ENCODE measurements at places on chromosomes 12 and 14. TPM values are rescaled to one million over a fixed set of nuclear protein-coding genes. Genes with fewer than 3 reads are reported as not detected.
A peak's percentile ranks its signal among the peaks of the same experiment; 100 is the strongest.

LALBA gene
- total RNA-seq = not detected

DNA sequence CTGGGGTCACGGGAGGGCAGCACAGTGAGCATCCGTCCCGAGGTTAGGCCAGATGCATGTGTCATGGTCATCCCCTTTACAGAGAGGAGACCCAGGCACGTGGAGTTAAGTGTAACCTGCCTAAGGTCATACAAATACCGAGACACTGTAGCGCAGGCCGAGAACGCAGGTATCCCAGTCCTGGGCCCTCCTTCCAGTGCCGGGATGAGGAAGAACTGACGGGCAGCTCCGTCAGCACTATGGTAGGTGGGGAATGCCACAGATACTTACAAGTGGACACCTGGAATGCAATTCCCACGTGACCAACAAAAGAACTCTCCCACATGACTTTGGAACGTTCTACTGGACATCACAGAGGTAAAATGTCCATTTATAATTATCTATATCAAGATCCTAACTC is 8.7 kb upstream of the TMEM229B start:
- H3K27ac ChIP-seq = no peak overlapping the region
- H3K4me3 ChIP-seq = no peak overlapping the region
- no peaks in the 10 kb centered on the region for H3K4me1 ChIP-seq
- no peaks in the 10 kb centered on the region for H3K36me3 ChIP-seq
- no peaks in the 10 kb centered on the region for H3K27me3 ChIP-seq

PLEKHD1 gene
- 0.08 TPM for total RNA-seq

DNA sequence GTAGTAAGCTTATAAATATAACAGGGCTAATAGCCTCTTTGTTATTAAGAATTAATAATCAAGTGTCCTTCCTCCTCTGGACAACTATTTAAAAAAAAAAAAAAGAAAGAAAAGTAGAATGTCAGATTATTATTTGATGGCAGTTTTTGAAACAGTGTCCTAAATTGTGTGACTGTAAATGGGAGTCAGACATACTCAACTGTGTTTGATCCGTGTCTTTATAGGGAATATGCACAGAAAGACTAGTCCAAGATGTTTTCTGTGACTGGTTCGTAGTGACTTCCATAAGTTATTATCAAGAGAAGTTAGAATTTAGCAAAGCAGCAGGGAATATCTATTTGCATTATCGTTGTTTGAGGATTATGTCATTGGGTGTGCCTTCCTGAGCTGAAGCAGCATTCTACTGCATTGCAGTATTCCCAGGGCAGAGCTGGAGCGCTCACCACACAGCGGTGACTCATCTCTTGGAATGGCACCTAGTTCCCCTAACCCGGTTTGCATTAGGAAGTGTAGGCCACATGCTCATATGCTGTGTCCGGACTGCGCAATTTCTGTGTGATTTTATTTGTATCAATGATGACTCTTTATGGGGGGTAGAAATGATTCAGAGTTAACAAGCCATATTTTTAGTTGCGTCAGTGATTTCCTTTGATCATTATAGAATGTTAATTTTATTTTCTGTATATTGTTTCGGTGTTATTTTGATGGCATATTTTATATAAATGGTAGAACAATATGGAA is 7.9 kb downstream of the DYNC1H1 start:
- peaks cover 29% of the 10 kb centered on the region for H3K4me1 ChIP-seq
- peaks cover 9% of the 10 kb centered on the region for H3K36me3 ChIP-seq
- peak overlapping the region; percentile 17 for H3K4me3 ChIP-seq
- DNase-seq = peak; percentile 96
- H3K27me3 ChIP-seq = no peaks in the 10 kb centered on the region

GRCh38 chr14:75186953-75187352 is 10.5 kb upstream of the TMED10 start:
- H3K27ac ChIP-seq = no peak overlapping the region
- no peaks in the 10 kb centered on the region for H3K36me3 ChIP-seq
- H3K4me1 ChIP-seq = no peaks in the 10 kb centered on the region
- no peak for DNase-seq

DNA sequence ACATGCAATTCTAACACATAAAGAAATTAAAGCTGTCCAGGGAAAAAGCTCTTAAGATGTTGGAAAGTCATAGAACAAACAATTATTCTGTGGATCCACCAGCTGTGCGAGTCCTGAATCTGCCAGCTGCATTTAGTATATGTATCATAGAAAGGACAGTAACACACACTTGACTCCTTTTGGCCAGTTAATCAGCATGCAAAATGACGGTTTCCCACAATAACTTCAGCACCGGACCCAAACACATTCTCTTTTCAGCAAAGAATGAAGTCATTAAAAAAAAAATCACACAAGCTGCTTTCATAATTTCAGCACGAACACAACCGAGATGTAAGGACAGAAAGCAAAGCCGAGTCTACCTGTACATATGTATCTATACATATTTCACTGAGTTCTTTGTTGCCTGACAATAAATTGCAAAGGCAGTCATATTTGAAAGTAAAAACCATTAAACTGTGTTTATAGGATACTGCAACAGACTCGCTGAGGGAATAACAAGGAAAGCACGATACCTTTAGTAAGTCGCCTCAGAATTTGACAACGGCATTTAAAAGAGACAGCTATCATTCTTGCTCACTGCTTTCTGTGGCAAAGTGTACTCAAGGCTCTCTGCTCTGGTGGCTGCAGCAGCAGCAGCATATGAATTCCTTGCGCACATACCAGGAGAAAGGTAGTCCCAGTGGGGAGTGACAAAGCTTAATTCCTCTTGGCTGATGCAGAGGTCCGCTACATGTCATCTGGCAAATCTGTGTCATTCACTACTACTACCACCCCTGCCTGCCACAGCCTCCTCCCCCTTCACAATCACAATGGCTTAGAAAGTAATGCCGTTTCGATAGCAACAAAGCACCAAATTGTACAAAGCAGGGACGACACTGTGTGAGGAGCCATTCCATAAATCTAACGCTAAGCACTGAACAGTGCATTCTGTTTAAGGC is at the start of gene GRIP1:
Gene GRIP1, minus strand, starts transcription at position 739 of the 938 bp plus-strand sequence. Its CDS starts 172 bp downstream, at position 567.
- H3K4me3 ChIP-seq = no peak within 1 kb of the TSS
- no peaks in the 10 kb centered on the region for H3K36me3 ChIP-seq
- H3K4me1 ChIP-seq = no peaks in the 10 kb centered on the region

GRCh38 chr12:53659011-53659551 is 16.8 kb downstream of the ATP5MC2 start:
- peak; percentile 38 for DNase-seq
- H3K36me3 ChIP-seq = no peaks in the 10 kb centered on the region
- H3K4me3 ChIP-seq = no peak overlapping the region
- H3K27me3 ChIP-seq = no peaks in the 10 kb centered on the region

WDR89 gene
- total RNA-seq = 13.0 TPM

GRCh38 chr14:63713058-63713457 is 14.8 kb downstream of the SGPP1 start:
- no peak overlapping the region for H3K4me3 ChIP-seq
- no peak overlapping the region for H3K27ac ChIP-seq
- H3K36me3 ChIP-seq = no peaks in the 10 kb centered on the region

NUDT14 gene
- 75.3 TPM for total RNA-seq

SIX6 gene
- total RNA-seq = not detected

- no peak for DNase-seq
- H3K4me1 ChIP-seq = no peaks in the 10 kb centered on the region
Measured at GRCh38 chr14:50156111-50156510, 39.7 kb upstream of the VCPKMT start.
